ENCODE measurements at places on chromosomes 4 and X.
A peak's percentile ranks its signal among the peaks of the same experiment; 100 is the strongest.

- DNase-seq = no peak
Measured at GRCh38 chr4:100314057-100314456, 123.8 kb upstream of the DDIT4L start.

- DNase-seq = no peak
Measured at GRCh38 chr4:151917145-151917734, 156.4 kb upstream of the GATB start.

- no peak for DNase-seq
Measured at GRCh38 chr4:57023104-57023503, 44.4 kb downstream of the POLR2B start.

DNA sequence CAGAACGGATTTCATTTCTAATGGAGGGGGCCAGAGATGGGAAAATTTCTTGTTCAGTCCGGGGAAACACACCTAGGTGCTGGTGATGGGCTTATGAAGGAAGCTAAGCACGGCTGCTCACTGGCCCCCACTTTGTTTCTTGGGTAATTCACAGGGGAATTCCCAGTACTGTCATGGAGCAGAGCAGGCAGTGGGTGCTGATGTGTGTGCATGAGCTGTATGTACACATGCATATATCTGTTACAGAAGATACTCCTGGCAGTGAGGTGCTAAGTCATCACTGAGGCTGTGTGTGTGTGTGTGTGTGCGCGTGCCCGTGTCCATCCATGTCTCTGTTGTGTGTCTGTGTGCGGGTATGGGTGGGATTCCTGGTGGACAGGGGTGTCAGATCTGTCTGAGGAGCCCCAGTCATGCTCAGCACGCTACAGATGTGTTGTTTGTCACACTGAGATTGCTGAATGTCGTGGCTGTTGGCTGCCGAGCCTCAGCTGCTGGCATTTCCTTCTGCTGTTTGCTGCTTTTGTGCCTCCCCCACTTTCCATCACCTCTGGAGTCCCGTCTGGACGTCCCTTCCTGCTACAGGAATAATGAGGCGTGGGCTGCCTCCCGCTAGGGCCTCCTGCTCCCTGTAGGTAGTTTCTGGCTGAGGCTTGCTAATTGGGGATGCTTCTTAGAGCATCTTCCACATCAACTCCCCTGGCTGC lies 53.3 kb downstream of the JADE1 start:
- peak; percentile 21 for DNase-seq

DNA sequence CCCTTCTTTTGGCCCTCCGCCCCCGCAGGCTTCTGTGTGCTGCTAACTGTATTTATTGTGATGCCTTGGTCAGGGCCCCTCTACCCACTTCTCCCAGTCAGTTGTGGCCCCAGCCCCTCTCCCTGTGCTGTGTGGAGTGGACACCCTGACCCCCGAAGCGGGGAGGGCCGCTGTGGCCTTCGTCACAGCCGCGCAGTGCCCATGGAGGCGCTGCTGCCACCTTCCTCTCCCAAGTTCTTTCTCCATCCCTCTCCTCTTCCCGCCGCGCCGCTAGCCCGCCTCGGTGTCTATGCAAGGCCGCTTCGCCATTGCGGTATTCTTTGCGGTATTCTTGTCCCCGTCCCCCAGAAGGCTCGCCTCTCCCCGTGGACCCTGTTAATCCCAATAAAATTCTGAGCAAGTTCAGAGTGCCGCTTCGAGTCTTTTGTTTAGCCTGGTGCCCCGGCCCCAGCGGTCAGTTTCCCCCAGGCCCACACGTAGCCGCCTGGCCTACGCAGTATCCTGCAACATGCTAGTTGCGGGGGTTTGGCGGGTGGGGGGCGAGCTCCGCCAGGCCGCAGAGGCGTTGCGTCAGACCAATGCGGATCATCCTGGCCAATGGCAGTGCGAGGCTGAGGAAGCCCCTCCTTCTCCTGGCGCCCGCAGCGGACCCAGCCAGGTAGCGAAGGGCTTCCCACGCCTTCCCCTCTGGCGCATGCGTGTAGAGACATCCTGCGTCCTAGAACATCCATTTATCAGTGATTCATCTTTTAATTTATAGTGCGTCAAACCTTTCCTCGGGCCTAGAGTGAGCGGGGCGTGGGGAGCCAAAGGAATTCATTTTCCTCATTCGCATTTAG lies 5.6 kb upstream of the KANTR start:
- peak; percentile 67 for DNase-seq

DNA sequence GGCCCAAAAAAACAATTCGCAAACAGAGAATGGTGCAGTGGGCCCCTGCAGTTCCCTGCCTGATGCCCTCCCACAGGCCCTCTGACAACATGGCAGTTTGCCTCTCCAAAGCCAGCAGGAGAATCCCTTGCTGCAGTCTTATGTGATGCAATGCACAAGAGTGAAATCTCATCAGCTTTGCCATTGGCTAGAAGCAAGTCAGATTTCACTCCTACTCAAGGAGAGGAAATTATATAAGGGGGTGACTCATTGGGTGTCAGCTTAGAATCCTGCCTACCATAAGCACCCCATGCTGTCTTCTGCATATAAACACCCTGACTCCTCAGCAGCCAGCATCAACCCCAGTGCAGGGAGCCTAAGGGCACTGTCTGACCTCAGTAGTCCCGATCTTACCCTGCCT lies 157.3 kb upstream of the LDB2 start:
- DNase-seq = no peak

GRCh38 chr4:48341776-48342605 lies 662 bp downstream of the SLAIN2 start:
- peak; percentile 30 for DNase-seq

- no peak for DNase-seq
Measured at GRCh38 chr4:183797445-183798300, 107.4 kb upstream of the STOX2 start.

DNA sequence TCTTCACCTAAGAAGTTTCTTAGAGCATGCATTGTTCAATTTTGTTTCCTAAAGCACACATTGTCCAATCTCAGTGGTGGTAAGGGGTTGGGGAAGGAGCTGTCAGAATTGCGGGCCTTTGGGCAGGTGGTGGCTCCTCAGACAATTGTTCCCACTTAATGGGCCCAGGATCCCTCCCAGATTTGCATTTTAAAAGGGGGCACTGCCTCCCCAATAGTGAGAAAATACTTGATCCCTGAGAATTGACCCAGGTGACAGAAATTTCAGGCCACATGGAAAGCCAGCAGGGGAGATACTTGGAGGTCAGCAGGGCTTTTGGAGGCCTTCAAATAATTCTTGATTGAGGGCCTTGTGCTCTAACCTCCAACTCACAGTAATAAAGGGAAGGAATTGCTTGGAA lies 217.1 kb downstream of the ZNF674 start:
- DNase-seq = no peak

GRCh38 chr4:108135549-108136209 lies 33.1 kb downstream of the LEF1 start:
- DNase-seq = no peak

- DNase-seq = no peak
Measured at GRCh38 chr4:85548116-85548515, 73.2 kb downstream of the ARHGAP24 start.

GRCh38 chr4:16770710-16771285 lies 127.6 kb downstream of the LDB2 start:
- DNase-seq = no peak

DNA sequence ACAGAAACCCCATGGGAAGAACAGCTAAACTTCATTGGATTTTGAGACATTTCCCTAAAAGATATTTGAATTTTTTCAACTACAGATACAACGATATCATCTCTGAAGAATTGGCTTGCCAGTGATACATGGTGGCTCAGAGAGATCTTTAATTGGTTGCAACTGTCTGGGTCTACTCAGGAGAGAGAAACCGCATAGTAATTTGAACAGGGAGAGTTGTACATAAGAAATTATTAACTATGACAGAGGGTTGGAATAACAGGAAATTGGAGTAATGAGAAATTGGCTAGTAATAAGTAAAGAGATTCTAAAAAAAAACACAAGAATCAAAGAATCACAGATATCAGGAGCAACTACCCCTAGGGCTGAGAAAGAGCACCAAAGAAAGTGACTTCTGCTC lies 118.4 kb downstream of the KLHL13 start:
- no peak for DNase-seq

GRCh38 chrX:143634663-143635455 lies 1.0 kb downstream of the SLITRK4 start:
- no peak for DNase-seq

DNA sequence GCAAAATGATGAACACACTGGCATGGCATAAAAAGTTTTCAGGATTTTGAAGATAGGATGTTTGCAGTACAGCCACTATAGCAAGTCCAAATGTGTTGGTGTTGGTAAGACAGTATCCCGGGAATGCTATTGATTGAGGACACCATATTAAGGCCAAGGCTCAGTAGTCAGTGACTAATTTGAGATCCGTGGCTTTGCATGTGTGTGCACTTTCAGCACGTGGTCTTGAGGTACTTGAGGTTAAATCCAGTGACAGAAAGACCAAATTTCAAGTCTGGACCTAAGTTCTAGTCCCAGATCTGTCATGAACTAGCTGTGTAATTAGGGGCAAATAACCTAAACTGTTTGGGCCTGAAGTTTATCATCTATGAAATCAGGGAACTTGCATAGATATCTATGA lies 76.5 kb upstream of the ETNPPL start:
- no peak for DNase-seq

DNA sequence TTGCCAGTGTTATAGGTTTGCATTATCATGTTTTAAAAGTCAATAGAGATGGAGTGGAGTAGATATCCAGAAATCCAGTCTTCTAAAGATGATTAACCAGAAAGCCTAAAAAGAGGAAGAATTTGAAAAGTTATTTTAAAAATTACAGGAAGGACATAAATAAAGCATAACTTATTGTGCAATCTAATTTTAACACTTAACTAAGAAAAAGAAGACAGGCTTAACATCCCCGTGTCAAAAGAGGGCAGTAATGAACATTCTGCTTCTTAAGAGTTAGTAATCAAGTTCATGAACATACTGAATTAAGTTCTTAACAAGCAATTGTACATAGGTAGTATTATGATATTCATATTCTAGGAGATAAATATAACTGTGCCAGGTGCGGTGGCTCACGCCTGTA lies 39.3 kb downstream of the ELF2 start:
- DNase-seq = no peak

DNA sequence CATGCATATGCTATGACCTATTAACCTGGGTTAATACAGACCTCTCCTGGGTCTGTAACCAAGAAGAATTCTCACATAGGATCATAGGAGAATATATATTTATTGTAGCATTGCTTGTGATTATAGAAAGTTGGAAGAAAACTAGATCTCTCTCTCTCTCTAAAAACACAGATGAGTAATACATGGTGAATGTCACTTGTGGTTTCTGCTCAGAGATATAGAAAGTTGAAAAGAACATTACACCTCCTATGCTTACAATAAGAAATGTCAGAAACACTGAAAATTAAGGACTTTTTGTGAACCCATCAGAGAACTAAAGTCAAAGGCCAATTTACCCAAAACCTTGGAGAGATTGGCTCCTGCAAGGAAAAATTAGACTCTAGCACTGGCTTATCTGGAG lies 1389.5 kb downstream of the FAM133A start:
- no peak for DNase-seq

DNA sequence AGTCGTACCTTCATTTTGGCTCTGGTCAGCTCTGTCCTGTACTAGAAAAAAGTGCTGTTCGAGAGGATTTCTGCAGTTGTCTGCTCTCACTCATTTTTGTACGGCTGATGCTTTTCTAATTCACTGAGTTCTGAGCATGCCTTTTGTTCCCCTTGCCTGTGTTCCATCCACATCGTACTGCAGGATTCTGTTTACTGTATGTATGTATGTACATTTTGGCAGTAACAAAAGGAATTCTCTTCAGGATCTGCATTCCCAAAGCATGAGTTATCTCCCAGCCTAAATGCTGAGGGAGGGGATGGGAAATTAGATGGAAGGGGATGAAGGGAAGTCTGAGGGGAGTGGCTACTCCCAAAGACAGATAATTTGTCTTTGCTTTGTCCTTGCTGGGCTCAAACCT lies 87.6 kb downstream of the GBA3 start:
- no peak for DNase-seq

DNA sequence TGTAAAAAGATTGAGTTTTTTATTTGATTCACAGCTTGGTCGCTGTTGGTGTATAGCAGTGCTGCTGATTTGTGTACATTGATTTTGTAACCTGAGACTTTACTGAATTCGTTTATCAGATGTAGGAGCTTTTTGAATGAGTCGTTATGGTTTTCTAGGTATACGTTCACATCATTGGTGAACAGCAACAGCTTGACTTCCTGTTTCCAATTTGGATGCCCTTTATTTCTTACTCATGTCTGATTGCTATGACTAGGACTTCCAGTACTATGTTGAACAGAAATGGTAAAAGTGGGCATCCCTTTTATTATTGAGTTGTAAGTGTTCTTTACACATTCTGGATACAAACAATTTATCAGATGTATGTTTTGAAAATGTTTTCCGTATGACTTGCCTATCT lies 76.0 kb downstream of the ADGRG4 start:
- DNase-seq = no peak

DNA sequence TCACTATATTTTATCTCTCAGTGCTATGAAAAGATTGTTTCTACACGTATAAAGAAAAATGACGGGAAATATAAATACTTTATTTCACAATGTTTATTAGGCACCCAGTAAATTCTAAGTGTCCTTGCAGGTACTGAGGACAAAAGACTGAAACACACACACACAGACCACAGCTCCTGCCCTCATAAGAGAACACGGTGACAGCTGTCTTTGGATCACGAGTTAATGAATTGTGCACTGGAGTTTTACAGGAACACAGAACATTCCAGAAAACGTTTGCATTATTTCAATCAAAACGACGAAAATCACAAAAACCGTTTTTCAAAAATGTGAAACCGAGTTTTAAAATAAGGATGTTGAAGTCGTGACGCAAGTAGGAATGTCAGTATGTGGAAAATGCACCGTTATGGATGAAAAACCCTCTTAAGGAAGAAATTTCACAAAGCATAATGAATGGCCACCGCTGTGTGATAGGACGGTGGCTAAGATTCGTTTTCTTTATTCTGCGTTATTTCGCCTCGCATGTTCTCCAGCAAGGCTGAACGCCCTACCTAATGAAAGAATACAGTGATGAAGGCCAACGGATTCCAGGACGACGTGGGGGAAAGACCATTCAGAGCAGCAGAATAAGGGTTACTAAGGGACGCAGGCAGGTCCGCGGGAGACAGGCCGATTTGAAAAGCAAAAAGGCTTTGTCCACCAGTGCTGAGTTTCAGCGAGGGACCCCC lies 24.2 kb downstream of the FAM156A start:
- no peak for DNase-seq

DNA sequence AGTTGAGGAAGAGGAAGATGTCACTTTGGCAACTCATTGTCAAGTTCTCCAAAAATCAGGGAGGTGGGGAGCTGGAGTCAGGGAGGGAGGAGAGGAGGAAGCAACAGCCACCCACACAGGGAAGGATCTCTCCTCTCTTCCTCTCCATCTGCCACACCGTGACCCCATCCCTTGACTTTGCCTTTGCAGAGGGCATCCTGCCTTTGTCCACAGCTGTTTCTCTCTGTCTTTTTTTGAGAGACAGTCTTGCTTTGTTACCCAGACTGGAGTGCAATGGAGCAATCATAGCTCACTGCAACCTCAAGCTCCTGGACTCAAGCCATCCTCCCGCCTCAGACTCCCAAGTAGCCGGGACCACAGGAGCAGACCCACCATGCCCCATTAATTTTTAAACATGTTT lies 276.0 kb downstream of the SHOX start:
- no peak for DNase-seq

- DNase-seq = no peak
Measured at GRCh38 chrX:85992811-85993229, 54.5 kb downstream of the CHM start.
